Stomach (tissue), 19 donors: ENCODE measurements at places on chromosomes 7 and 10.

DNA sequence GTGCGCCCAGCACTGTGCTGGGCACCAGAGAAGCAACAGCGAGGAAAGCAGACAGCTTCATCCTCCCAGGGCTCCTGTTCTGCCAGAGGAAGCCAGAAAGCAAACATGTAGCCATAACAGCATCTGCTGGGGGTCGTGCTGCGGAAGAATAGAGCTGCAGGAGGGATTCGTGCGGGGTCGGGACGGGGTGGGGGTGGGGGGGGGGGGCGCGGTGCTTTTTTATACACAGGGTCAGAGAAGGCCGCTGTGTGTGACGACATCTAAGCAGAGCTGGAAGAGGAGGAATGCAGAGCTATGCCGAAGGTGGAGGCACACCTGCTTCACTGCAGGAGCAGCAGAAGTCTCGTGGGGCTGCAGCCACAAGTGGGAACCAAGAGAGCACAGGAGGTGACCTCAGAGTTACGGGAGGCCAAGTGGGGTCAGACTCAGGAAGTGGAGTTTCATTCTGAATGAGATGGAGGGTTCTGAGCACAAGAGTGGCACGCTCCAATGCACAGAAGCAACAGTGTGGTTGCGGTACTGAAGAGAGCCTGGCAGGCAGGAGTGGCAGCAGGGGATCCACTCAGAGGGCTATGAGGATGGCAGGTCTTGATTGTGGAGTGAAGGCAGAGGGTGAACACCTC, 11.1 kb downstream of the PKD1L1 start:
- no peak for DNase-seq
- H3K27me3 ChIP-seq: no peaks in the 10 kb centered on the region
- H3K36me3 ChIP-seq: no peaks in the 10 kb centered on the region
- no peak overlapping the region for H3K27ac ChIP-seq

- H3K27ac ChIP-seq: no peak overlapping the region
- no peak for DNase-seq
- H3K36me3 ChIP-seq: no peaks in the 10 kb centered on the region
- H3K4me1 ChIP-seq: no peaks in the 10 kb centered on the region
- H3K4me3 ChIP-seq: no peak overlapping the region
These were observed 5.5 kb upstream of the LAMB4 start for GRCh38 chr7:108135446-108136190.

GRCh38 chr10:86673827-86674581, 5.7 kb downstream of the LDB3 start:
- no peak for DNase-seq
- no peaks in the 10 kb centered on the region for H3K36me3 ChIP-seq
- H3K27me3 ChIP-seq: no peaks in the 10 kb centered on the region
- peaks cover 64% of the 10 kb centered on the region for H3K4me1 ChIP-seq
- H3K4me3 ChIP-seq: no peak overlapping the region

- H3K36me3 ChIP-seq: no peaks in the 10 kb centered on the region
- no peaks in the 10 kb centered on the region for H3K4me1 ChIP-seq
- no peak overlapping the region for H3K4me3 ChIP-seq
- no peak overlapping the region for H3K27ac ChIP-seq
- DNase-seq: no peak
These were observed 54.8 kb downstream of the OTUD1 start for GRCh38 chr10:23493711-23494110.

DNA sequence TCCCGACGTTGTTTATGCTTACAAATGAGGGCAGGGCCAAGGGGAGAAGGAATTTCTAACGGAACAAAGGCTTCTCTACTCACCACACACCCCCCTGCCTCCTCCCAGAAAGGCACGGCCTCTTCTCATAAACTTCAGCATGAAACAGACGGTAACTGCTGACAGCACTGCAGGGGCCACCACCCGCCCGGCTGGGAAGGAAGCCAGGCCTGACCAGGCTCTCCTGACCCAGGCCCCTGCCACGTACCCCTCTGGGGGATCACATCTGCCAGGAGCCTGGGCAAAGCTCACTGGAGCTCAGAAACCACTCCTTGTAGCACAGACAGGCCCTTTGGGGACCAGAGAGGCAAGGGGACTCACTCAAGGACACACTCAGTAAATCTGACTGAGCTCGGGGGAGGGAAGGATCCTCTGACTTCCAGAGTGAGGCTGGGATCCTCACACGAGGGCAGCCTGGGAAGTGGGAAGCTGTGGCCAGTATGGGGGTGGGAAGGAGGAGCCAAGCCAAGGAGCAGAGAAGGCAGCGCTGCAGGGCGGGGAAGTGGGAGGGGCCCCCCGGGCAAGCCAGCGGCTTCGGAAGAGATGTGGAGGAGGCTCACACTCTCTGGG, 46.1 kb downstream of the ZCCHC24 start:
- DNase-seq: peak; percentile 94
- H3K27me3 ChIP-seq: no peaks in the 10 kb centered on the region
- peaks cover 4% of the 10 kb centered on the region for H3K4me1 ChIP-seq
- no peak overlapping the region for H3K27ac ChIP-seq

- no peaks in the 10 kb centered on the region for H3K27me3 ChIP-seq
- DNase-seq: no peak
- H3K36me3 ChIP-seq: no peaks in the 10 kb centered on the region
- no peaks in the 10 kb centered on the region for H3K4me1 ChIP-seq
- no peak overlapping the region for H3K4me3 ChIP-seq
These were observed 19.1 kb downstream of the ATXN7L1 start for GRCh38 chr7:105857009-105857952.

DNA sequence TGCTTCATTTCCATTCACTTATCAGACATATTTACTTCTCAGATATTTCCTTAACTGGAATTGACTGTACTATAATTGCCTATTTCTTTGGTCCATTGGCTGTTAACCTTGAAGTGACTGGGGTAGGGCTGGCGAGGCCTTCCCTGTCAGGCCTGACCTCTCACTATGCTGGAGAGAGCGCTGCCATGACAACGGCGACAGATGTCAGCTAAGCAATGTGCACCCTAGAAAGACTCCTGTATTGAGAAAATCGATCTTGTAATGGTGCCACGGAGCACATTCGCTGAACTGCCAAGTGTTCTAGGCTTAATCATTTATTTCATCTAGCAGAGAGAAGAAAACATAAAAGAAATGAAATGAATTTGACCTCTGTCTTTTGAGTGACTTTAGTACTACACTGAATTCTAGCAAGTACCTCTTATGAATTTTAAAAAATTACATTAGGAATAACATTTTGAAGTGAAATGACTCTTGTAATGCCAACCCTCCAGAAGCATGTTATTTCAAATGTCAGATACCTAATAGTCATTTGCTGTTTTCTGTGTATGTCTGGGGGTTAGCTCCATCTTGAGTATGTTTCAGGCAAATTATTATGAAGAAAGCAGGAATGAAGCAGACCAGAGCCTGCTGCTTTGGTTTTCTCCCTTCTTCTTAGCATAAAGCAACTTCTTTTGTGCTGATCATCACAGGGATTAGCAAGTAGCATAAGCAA, 148.0 kb downstream of the SNX10 start:
- no peak overlapping the region for H3K27ac ChIP-seq
- H3K4me1 ChIP-seq: no peaks in the 10 kb centered on the region
- H3K4me3 ChIP-seq: no peak overlapping the region
- no peaks in the 10 kb centered on the region for H3K27me3 ChIP-seq

GRCh38 chr10:74453169-74453568, 302.1 kb downstream of the ADK start:
- DNase-seq: no peak
- H3K36me3 ChIP-seq: no peaks in the 10 kb centered on the region
- no peak overlapping the region for H3K4me3 ChIP-seq
- no peaks in the 10 kb centered on the region for H3K4me1 ChIP-seq
- no peaks in the 10 kb centered on the region for H3K27me3 ChIP-seq
- H3K27ac ChIP-seq: no peak overlapping the region

DNA sequence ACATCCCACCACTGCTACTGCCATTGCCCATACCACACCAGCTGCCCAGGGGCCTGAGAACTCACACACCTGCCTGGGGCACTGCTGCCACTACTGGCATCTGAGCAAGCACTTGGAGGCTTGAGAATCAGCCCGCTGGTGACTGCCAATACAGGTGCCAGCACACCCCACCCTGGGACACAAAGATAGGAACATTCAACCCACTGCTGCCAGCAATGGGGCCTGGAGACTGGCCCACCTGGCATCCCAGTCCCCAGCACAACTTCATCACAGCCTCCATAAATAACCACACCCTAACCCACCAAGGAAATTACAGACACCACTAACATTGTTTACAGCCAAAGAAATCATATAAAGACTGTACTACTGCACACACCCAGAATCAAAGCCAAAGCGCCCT, 115.9 kb downstream of the SLC16A9 start:
- H3K36me3 ChIP-seq: no peaks in the 10 kb centered on the region
- H3K27me3 ChIP-seq: no peaks in the 10 kb centered on the region
- H3K4me3 ChIP-seq: no peak overlapping the region
- no peak for DNase-seq
- H3K27ac ChIP-seq: no peak overlapping the region
- H3K4me1 ChIP-seq: no peaks in the 10 kb centered on the region

- peaks cover 96% of the 10 kb centered on the region for H3K27me3 ChIP-seq
- H3K4me3 ChIP-seq: peak overlapping the region; percentile 46
- DNase-seq: peak; percentile 70
- peak overlapping the region; percentile 99 for H3K27ac ChIP-seq
These were observed 5.2 kb upstream of the HOXA2 start for GRCh38 chr7:27107391-27108381.

- H3K27ac ChIP-seq: no peak overlapping the region
- H3K36me3 ChIP-seq: no peaks in the 10 kb centered on the region
- H3K4me1 ChIP-seq: no peaks in the 10 kb centered on the region
These were observed 86.5 kb upstream of the GRB10 start for GRCh38 chr7:50869108-50869725.

DNA sequence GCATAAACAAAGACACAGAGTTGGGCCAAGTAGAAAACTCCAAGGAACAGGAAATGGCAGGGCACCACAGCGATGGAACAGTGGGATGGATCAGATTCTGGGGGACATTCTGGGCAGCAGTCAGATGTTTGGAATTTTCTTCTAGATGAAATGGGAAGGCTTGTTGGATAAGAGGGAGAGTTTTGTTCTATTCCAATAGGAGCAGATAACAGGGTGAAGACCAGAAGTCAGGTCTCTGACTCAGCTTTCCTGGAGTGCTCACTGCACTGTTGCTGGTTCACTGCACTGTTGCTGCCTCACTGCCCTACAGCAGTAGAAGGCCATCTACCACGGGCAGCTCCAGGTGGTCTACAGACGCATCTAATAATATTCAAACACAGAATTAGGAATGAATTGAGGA, 135.6 kb downstream of the ATE1 start:
- DNase-seq: no peak
- H3K27me3 ChIP-seq: no peaks in the 10 kb centered on the region
- no peak overlapping the region for H3K27ac ChIP-seq
- H3K4me3 ChIP-seq: no peak overlapping the region

DNA sequence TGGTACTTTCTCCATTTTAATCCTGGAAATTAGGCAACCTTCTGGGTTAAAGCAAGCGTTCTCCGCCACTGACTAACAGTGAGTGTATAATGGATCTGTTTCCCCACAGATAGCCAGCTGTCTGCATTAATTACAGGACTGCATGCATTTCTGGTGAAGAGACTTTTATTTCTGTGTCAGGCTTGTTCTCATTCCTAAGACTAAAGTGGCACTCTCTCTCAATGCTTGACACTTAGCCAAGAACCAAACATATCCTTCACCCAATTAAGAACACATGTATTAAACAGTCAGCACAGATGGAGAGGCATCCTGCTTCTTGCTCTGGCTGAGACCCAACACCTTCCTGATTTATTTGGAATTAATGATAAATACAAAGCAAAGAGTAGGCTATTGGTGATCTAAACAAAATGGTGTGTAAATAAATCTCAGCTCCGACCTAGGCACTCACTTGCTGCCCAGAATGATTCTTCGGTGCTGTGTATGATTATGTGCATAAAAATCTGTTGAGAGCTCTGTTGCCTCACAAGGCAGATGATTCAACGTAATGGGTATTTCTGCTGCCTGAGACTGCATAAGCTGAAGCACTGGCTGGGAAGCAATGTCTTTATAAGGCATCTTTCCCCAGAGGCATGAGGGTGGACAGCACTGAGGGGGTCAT, 16.8 kb downstream of the CALU start:
- no peak overlapping the region for H3K4me3 ChIP-seq
- no peaks in the 10 kb centered on the region for H3K27me3 ChIP-seq
- DNase-seq: no peak

DNA sequence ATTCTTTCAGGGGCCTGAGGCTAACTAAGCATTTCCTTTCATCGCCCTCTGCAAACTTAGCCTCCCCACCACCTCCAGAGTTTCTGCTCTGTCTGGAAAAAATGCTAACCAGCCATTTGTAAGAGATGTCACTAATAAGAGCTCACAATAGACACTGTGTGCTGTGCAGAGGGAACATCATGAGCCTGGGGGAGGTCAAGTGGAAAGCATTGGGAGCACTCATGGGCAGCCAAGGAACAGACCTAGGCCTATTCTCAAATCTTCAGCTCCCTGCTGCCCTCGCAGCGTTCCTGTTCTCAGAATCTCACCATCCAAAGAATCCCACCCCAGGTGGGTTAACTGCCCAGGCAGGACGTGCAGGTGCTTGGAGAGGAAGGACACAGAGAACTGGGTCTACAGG, 27.1 kb upstream of the GPAM start:
- DNase-seq: no peak
- H3K4me1 ChIP-seq: peaks cover 8% of the 10 kb centered on the region
- H3K36me3 ChIP-seq: no peaks in the 10 kb centered on the region
- H3K4me3 ChIP-seq: no peak overlapping the region
- no peaks in the 10 kb centered on the region for H3K27me3 ChIP-seq

DNA sequence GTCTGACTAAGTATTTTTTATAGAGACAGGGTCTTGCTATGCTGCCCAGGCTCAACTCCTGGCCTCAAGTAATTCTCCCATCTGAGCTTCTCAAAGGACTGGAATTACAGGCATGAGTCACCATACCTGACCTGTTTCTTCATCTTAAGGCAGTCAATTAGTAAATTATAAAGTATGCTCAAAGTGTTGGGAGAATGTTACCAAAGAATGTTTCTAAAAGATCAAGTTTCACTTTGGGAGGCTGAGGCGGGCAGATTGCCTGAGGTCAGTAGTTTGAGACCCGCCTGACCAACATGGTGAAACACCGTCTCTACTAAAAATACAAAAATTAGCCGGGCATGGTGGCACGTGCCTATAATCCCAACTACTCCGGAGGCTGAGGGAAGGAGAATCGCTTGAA, 117.0 kb downstream of the ALOX5 start:
- H3K4me1 ChIP-seq: no peaks in the 10 kb centered on the region
- no peak overlapping the region for H3K27ac ChIP-seq
- no peak for DNase-seq
- peaks cover 20% of the 10 kb centered on the region for H3K36me3 ChIP-seq
- H3K4me3 ChIP-seq: no peak overlapping the region

DNA sequence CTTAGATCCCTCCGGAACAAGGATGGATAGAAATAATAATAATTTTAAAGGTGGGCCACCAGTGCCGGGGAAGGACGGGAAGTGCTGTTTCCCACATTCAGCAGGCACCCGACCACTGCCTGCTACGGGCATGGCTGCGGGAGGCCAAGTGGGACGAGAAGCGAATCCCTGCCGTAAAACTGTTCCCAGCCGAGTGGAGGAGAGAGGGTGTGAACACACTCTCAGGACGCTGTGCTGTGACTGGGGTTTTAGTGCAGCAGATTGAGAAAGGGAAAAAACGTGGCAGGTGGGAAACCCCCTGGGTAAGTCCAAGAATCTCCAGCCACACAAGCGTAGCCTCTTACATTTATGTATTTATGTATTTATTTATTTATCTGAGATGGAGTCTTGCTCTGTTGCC, 158.8 kb downstream of the DNAJB6 start:
- H3K27me3 ChIP-seq: no peaks in the 10 kb centered on the region
- no peaks in the 10 kb centered on the region for H3K36me3 ChIP-seq
- H3K4me3 ChIP-seq: no peak overlapping the region
- no peak for DNase-seq
- H3K27ac ChIP-seq: no peak overlapping the region

- DNase-seq: no peak
- H3K27ac ChIP-seq: no peak overlapping the region
- no peaks in the 10 kb centered on the region for H3K4me1 ChIP-seq
- H3K4me3 ChIP-seq: no peak overlapping the region
- no peaks in the 10 kb centered on the region for H3K27me3 ChIP-seq
These were observed 30.2 kb downstream of the MGAM start for GRCh38 chr7:142025896-142026295.
